ENCODE measurements at places on chromosomes 3 and 15. TPM values are rescaled to one million over a fixed set of nuclear protein-coding genes. Genes with fewer than 3 reads are reported as not detected.

Gene PRR20G
- not detected for total RNA-seq

DNA sequence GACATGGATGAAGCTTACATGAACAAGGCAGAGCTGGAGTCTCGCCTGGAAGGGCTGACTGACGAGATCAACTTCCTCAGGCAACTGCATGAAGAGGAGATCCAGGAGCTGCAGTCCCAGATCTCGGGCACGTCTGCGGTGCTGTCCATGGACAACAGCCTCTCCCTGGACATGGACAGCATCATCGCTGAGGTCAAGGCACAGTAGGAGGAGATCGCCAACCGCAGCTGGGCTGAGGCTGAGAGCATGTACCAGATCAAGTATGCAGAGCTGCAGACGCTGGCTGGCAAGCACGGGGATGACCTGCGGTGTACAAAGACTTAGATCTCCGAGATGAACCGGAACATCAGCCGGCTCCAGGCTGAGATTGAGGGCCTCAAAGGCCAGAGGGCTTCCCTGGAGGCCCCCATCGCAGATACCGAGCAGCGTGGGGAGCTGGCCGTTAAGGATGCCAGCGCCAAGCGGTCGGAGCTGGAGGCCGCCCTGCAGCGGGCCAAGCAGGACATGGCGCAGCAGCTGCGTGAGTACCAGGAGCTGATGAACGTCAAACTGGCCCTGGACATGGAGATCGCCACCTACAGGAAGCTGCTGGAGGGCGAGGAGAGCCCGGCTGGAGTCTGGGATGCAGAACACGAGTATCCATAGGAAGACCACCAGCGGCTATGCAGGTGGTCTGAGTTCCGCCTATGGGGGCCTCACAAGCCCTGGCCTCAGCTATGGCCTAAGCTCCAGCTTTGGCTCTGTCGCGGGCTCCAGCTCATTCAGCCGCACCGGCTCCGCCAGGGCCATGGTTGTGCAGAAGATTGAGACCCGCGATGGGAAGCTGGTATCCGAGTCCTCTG is 77.6 kb downstream of the CLDN11 start:
- no peaks in the 10 kb centered on the region for H3K4me1 ChIP-seq
- H3K4me3 ChIP-seq, result no peak overlapping the region
- no peak for DNase-seq
- H3K27me3 ChIP-seq, result no peaks in the 10 kb centered on the region

DNA sequence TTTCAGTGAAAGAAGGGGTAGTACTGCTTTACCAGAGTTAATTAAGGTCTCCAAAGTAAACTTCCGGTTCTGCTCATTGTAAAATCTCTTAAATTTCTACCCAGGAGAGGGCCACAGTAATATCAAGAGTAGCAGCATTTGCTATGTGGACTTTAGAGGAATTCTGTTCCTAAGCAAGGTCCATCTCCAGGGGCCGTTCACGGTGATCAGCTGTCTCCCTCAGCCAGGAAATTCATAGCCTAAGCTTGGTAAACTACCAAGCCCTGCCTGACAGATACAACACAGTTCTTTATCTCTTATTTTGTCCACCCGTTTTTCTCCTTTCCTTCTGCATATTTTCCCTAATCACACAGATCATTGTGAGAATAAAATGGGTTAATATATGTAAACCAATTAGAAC is 2.3 kb downstream of the DUT start:
- no peak overlapping the region for H3K4me3 ChIP-seq
- peaks cover 17% of the 10 kb centered on the region for H3K36me3 ChIP-seq
- DNase-seq, result no peak
- peaks cover 21% of the 10 kb centered on the region for H3K4me1 ChIP-seq

DNA sequence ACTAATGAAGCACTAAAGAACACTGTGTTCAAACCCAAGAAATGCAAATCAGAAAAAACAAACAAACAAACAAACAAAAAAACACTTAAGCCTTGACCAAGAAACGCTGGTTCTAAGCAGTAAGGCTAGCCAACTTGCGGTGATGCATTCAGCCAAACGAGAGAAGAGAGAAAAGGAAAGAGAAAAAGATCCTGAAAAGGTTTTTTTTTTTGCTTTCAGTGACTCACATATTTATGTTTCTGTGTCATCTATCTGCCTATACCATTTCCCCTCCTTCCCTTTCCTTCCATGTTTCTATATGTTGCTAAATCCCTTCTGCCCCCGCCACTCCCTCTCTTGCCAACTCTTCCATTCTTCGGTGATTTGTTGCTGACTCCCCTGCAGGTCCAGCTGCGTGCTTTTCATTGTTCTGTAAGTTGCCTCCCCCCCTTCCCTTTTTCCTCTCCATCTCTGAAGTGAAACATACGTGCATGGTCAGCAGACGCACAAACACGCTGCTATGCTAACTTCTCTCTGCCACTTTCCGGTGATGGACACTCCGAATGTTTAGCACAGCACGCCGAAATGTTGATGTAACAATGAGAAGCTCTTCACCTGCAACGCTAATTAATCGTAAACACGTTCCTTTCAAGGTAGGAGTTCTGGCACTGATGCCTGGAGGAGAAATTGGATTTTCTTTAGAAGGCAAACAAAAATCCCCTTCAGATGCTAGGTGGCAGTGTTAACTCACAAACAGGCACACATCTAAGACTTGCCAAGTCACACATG is 154.4 kb downstream of the TUSC7 start:
- H3K27me3 ChIP-seq, result no peaks in the 10 kb centered on the region
- no peak for DNase-seq
- H3K36me3 ChIP-seq, result no peaks in the 10 kb centered on the region
- no peaks in the 10 kb centered on the region for H3K4me1 ChIP-seq
- H3K4me3 ChIP-seq, result no peak overlapping the region
- no peak overlapping the region for H3K27ac ChIP-seq

Gene CERS3
- 1.6 TPM for total RNA-seq

DNA sequence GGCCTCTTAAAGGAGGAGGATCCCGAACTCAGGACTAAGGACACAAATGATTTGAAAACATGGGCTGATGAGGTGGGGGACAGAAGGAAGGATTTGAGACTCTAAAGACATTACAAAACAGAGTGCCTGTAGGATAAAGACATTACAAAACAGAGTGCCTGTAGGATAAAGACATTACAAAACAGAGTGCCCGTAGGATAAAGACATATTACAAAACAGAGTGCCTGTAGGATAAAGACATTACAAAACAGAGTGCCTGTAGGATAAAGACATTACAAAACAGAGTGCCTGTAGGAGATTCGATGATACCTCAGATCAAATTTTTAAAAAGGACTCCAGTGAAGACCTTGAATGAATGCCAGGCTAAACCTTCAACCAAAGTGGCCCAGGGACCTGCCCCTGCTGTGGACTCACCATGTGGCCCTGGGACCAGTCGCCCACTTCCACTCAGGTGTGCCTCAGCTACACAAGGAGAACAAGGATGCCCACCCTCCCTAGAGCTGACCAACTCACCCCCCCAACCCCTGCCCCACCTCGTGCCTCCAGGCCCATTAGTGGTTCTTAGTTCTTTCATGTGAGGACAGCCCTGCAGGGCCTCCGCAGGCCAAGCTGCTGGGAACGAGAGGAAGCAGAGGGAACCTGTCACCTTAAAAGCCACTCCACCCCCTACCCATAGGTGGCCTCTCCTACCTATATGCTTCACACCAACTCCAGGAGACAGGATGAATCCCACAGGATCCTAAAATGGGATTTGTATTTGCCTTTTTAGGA is 59.8 kb downstream of the SH3BP5 start:
- peak overlapping the region; percentile 77 for H3K27ac ChIP-seq
- no peak overlapping the region for H3K4me3 ChIP-seq
- DNase-seq, result peak; percentile 46
- no peaks in the 10 kb centered on the region for H3K27me3 ChIP-seq
- peaks cover 98% of the 10 kb centered on the region for H3K4me1 ChIP-seq

- H3K27me3 ChIP-seq, result peaks cover 4% of the 10 kb centered on the region
- no peak overlapping the region for H3K27ac ChIP-seq
- no peaks in the 10 kb centered on the region for H3K4me1 ChIP-seq
- H3K36me3 ChIP-seq, result no peaks in the 10 kb centered on the region
- DNase-seq, result no peak
These were observed 3.9 kb upstream of the ACAN start for GRCh38 chr15:88799341-88799740.

Gene DPPA2
- not detected for total RNA-seq

- no peaks in the 10 kb centered on the region for H3K4me1 ChIP-seq
- H3K36me3 ChIP-seq, result no peaks in the 10 kb centered on the region
- no peak overlapping the region for H3K4me3 ChIP-seq
- no peak overlapping the region for H3K27ac ChIP-seq
- no peaks in the 10 kb centered on the region for H3K27me3 ChIP-seq
- peak; percentile 36 for DNase-seq
These were observed 134.1 kb upstream of the ARPP21 start for GRCh38 chr3:35505181-35505580.

Gene TMEM207
- total RNA-seq, result not detected

Data from CD4-positive, alpha-beta memory T cell (primary cell).